CD4-positive, CD25-positive, alpha-beta regulatory T cell (primary cell): ENCODE measurements at places on chromosomes 4 and X. TPM values are rescaled to one million over a fixed set of nuclear protein-coding genes. Genes with fewer than 3 reads are reported as not detected.
A peak's percentile ranks its signal among the peaks of the same experiment; 100 is the strongest.

DNA sequence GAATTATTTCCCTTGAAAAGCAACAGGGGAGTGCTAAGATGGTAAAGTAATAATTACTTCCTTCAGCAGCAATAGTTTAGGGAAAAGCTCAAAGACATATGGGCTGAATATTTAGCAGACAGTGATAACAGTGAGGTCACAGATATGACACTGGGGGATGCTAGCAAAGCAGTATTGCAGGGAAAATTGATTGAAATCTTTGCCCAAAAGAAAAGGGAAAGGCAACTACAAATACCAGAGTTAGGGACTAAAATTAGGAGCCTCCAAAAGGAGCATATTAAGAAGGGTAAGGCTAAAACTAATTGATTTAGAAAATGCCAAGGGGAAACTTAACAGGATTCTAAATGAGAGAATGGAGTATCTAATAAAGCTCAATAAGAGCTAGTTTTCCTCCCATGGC lies 1191.3 kb upstream of the TENM3 start:
- no peak for DNase-seq

DNA sequence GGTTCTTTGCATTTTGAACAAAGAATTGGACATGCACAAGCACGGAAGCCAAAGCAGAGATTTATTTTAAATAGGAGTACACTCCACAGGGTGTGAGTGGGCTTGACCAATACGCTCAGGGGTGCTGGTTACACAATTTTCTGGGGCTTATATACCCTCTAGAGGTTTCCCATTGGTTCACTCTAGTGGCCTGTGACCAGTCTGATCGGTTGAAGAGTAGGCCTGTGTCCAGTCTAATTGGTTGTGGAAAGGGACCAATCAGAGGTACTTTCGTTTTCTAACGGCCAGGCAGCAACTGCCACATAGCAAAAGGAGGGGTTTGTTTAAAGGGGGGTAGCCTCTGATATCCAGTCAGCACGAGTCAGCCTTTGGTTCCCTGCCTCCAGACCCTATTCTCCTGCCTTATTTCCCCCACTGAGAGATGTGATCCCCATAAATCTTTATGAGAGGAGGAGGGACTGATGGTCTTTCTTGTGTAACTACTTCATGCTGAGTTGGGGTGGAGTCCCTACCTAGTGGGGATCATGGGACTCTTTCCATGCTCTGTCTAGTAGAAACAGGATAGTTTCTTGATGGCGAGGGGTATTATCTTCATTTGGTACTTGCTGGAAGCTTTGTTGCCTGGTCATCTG lies 11.3 kb upstream of the AREG start:
- DNase-seq: no peak

GRCh38 chr4:4521136-4521535 lies 20.7 kb downstream of the STX18 start:
- DNase-seq: no peak

GRCh38 chrX:33138677-33139249 lies 72.6 kb downstream of the DMD start:
- no peak for DNase-seq

DNA sequence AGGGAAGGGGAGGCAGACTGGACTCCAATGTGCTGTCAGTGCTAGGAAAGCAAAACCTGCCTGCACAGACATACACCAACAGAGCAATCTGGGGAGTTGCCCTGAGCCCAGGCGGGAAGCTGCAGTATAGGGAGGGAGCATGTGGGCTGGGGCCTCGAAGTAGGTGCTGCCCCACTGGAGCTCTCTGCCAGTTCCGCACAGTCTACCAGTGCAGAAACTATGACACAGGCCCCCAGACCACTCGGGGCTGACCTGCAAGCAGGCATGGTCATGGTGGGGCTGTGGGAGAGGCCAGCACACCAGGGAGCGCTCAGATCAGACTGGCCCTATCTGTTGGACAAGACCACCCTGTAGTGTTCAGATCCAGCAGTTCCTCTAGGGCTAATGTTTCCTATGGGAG lies 344.1 kb upstream of the TRAM1L1 start:
- DNase-seq: no peak

GRCh38 chrX:109847257-109848187 lies 114.5 kb upstream of the ACSL4 start:
- DNase-seq: no peak

DNA sequence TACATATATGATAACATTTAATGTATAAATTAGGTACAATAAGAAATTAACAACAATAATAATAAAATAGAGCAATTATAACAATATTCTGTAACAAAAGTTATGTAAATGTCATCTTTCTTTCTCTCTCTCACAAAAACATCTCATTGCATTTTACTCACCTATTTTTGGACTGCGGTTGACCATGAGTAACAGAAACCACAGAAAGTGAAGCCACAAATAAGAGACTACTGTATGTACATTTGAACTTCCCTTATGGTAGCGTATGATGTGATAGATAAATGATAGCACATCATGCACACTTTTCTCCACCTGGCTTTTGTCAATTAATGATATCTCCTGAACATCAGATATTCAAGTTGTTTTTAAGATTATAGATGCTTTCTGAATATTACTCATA lies 80.5 kb downstream of the HNRNPD start:
- peak; percentile 56 for DNase-seq

DNA sequence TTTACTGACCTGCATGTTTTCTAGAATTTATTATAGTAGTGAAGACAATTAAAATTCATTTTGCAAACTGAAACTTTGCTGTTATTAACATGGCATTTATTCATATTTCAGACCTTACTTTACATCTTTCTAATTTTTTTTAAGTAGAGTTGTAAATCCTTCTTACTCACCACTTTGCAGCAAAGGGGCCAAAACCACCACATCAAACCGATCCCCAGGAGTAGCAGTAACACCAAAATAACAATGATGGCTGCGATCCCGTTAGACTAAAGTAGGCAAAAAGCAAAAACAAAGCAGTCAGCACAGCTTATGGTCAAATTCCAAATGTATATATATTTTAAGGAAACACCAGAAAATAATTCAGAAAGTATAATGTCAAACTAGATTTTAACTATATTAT lies 64.7 kb downstream of the ANTXR2 start:
- DNase-seq: no peak

DNA sequence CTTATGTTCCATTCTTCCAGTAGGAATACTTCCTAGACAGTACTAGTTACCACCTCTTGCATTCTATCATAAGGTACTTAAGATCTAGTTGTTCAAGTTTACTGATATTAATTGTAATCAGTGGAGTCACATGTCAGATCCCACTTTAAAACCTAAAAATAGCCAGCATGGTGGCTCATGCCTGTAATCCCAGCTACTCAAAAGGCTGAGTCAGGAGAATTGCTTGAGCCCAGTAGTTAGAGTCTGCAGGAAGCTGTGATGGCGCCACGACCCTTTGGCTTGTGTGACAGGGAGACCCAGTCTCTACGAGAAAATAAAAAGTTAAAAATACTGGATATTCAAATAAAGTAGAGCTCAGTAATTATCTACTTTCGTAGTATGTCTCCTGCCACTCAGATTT lies 57.7 kb downstream of the MAD2L1 start:
- no peak for DNase-seq

- no peak for DNase-seq
Measured at GRCh38 chr4:38231626-38232025, 271.4 kb downstream of the PTTG2 start.

- no peak for DNase-seq
Measured at GRCh38 chr4:144366425-144366824, 225.9 kb upstream of the GYPA start.

DNA sequence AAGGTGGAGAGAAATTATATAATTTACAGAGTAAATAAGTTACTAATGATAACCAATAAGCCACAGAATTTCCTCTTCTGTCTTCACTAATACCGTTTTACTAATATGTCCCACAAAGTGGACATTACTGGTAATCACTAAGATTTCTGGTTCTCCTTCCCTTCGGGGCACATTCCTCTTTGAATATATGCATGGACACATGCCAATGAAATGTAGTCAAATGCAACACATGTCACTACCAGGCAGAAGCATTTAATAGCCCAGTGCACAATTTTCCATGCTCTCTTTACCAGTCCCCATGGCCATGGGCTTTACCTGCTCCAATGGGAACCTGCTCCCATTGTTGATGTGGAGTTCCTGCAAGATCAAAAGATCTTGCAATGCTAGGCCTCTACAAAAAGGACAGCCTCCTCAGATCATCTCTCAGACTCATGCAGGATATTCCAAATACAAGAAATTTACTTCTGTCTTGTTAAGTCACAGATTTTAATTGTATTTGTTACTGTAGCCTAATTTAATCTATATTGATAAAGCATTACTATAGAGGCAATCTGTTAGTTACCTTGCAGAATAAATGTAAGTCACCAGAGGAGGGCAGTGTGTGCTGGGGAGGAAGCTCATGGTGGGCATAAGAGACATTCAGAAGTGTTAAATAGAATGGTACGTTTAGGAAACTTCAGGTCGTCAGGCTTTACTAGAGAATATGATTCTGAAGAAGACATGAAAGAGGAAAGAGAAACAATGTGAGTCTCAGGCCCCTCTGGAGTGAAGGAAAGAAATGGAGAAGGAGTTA lies 37.1 kb upstream of the INPP4B start:
- DNase-seq: no peak

DNA sequence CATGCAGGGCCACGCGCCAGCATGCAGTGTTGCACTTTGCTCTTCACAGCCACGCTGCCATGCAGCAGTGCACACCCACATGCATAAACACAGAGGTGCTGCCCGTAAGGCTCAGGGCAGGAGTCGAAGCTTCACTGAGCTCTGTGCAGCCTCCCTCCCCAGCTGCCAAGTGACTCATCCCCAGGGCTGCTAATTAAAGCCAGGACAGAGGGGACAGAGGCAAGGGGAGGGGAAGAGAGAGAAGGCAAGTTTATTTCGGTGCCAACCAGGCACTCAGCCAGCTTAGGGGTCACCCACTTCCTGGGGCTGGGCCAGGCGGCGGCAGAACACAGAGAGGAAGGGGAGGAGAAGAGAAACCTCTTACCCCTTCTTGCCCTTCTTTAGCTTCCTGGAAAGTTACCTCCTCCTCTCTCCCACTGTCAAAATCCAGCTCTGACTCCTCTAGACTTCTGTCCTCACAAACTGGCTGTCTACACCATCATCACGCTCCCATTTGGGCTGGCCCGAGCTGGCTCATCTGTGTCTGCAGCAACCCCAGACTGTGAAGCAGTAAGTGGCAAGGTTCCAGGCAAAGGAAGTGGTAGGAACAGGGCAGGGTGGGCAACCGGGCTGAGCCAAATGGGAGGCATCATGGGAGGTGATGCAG lies 6.2 kb upstream of the IQSEC2 start:
- DNase-seq: no peak

DNA sequence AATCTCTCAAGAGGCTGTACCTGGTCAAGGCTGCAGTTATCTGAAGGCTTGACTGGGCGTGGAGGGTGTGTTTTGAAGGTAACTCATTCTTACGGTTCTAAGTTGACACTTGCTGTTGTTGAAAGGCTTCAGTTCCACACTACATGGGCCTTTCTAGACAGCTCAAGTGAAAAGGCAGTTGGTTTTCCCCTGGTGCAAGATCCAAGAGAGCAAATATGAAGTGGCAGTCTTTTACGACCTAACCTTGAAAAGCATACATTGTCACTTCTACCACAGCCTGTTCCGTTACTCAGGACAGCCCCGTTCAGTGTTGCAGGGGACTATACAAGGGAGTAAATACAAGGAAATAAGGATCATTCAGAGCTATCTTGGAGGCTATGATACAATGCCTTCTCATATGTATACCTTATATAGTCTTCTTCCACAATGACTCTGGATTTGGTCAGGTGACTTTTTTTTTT lies 46.2 kb downstream of the PDS5A start:
- peak; percentile 13 for DNase-seq

DNA sequence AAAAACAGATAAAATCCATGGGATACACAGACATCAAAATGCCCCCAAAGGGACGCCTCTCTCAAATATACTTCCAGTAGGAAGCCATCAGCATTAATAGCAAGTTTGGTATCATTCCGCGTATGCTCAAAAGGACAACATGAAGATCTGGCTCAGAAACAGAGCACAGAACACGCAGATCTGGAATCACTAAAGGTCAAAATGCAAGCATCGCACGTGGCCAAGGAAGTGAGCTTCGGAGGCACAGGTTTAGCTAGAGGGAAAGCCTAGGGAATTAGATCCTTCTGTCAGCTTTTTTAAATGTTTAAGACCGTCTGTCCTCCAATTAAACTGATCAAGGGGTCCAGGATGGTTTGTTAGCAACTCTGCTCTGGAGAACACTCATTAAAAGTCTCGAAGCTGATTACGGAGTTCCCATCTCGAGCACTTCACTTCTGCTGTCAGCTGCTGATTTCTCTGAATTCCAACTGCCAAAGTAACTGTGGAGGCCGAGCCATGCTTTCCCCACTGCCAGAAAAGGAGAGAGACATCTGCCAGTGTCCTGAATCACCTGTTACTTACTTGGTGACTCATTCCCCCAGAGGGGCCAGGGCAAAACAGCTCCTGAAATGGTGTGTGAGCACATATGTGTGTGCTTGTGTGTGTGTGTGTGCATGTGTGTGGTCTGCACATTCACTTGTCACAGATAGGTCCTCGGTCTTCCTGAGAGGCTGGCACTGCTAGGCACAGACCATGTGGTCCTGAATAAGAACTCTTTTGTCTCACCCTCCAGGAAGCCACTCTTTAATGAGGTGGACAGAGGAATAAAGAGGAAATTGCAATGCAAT lies 177.7 kb upstream of the PPARGC1A start:
- DNase-seq: no peak

GRCh38 chr4:153249199-153250041 lies 45.2 kb downstream of the TRIM2 start:
- DNase-seq: peak; percentile 78

- no peak for DNase-seq
Measured at GRCh38 chr4:115234405-115235093, 121.1 kb upstream of the NDST4 start.

GRCh38 chr4:89312066-89312465 lies 4.5 kb upstream of the GPRIN3 start:
- DNase-seq: no peak

Gene KLF8
- total RNA-seq: 12.1 TPM

Gene FSTL5
- not detected for total RNA-seq

Gene TBC1D9
- 0.30 TPM for total RNA-seq

Gene TMSB4X
- total RNA-seq: 6,725 TPM

Gene PLP1
- total RNA-seq: not detected

Gene SLITRK2
- not detected for total RNA-seq

Gene NAP1L5
- total RNA-seq: 9.0 TPM
